ENCODE measurements at places on chromosomes 6 and 20.

DNA sequence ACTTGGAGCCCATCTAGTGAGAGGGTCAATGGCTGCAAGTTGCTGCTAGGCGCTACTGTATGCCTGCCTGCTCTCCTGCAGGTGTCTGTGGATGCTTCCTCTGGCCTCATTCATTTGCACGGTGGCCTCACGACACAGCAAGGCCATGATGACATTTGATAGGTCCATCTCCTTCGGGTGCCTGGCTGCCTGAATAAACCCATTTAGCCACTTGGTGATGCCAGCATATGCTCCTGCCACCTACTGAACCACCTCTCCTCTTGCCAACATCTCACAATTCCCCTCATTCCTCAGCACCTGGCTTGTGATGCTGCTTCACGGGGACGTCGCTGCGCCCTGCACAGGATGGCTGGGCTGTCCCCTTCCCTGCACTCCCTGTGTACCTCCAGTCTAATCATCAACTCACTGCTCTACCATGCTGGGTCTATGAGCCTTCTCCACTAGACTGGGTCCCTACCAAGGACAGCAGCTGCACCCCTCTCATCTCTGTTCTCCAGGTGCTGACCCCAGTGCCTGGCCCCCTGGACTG is 51.1 kb downstream of the AGPAT4 start:
- no peak for DNase-seq

DNA sequence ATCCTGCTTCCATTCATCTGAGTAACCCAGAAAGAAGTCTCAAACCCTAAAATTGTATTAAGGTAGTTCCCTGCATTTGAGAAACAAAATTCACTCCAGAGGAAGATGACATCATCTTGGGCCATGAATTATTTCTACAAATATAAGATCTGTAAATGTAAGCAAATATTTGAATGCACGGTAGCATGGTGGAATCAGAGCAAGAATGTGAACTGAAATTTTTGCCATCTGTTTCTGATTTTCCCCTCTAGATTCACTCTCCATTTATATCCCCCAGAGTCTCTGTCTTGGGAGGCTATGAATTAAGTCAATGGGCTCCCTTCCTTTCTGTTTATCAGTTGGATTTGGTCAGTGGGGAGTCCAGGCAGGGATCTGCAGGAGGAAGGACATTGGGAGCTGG is 5.8 kb upstream of the MAP3K5 start:
- no peak for DNase-seq

GRCh38 chr20:34771680-34772081 is 53.8 kb downstream of the NCOA6 start:
- DNase-seq, result no peak

DNA sequence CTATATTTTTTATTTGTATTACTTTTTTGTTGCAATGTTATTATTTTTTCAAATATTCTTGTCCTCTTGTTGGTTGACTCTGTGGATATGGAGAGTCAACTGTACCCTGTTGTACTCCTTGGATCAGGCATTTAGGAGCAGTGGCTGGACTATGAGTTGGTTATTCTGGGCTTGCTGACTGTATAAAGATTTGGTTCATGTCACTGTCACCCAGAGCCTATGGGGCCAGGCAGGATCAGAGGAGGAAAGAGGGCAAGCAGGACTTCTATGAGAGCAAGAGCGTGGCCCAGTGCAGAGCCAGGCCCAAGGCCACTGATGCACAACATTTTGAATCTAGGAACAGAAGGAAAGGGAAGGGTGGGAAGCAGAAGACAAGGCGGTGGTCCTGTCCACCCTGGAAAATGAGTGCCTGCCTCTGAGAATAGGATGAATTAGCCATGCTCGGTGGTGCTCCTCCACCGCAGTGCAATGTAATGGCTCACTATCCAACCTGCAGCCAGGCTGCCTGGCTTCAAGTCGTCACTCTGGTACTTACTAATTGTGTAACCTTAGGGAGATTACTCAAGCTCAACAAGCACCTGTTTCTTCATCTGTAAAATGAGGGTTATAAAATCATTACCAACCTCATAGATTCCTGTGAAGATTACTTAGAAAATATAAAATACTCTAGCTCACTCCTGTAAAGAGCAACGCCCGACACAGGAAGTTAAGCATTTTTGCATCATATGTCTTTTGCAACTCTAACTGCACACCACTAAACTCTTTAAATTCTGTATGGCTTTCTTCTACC is 192.1 kb downstream of the KCNQ5 start:
- DNase-seq, result no peak

DNA sequence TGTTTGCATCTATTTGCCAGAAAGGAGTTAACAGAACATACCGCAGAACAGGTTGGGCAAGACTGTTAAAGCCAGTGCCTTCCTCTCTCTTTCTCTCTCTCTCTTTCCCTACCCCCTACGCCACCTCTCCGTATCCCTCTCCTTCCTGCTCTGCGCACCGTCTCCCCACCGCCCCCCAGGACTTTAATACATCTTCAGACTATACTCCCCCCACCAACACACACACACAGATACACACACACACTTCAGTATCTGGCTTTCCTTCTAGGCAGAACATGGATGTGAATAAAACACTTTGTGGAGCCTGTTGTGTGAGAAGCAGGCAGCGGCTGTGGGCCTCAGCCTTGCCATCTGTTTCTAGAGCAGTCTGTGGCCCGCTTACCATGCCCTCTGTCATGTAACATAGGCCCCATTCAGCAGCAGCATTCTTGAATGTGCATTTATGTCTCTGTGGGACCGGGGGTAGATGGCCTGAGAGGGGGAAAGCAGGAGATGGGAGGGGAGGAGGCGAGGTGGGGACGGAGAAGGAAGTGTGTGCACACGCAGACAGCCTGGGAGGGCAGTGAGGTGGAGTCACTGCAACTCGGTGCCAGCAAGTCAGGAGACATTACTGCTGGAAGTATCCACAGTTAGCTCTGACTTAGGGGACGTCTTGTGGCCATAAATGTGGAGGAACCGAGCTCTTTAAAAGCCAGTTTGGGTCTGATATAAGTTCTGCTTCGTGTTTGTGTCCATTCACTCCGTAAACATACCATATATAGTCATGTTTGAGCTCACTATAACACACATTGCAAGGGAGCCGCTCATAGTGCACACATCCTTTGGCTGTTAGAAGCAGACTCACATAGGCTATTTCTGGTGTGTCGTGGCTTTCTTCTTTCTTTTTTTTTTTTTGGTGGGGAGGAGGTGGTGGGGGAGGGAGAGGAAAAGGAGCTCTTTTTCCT is 38.4 kb downstream of the RREB1 start:
- DNase-seq, result no peak

- peak; percentile 47 for DNase-seq
These were observed 485 bp downstream of the TGIF2 start for GRCh38 chr20:36573798-36574365.

- no peak for DNase-seq
These were observed 79.8 kb upstream of the TRDN start for GRCh38 chr6:123716506-123716905.

GRCh38 chr6:158907931-158908330 is 88.8 kb upstream of the EZR start:
- DNase-seq, result no peak

DNA sequence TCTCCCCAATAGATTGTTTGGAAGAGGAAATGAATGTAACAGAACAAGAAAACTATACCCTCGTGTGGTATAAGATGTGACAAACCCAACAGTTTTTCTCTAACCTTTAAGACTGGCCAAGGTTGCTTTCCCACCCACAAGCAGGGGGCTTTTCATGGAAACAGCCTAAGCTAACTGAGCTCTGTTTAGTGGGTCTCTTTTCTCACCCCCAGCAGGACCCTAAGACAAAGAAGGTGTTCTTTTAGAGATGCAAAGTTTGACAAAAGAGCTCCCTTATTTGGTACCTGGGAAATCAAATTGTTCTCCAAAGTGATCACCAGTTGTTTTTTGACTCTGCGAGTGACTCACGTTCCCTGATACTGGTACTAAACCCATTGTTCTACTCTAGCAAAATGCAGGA is 59.1 kb downstream of the MBOAT1 start:
- DNase-seq, result no peak

- no peak for DNase-seq
These were observed 207.5 kb downstream of the SYNDIG1 start for GRCh38 chr20:24676978-24677370.

DNA sequence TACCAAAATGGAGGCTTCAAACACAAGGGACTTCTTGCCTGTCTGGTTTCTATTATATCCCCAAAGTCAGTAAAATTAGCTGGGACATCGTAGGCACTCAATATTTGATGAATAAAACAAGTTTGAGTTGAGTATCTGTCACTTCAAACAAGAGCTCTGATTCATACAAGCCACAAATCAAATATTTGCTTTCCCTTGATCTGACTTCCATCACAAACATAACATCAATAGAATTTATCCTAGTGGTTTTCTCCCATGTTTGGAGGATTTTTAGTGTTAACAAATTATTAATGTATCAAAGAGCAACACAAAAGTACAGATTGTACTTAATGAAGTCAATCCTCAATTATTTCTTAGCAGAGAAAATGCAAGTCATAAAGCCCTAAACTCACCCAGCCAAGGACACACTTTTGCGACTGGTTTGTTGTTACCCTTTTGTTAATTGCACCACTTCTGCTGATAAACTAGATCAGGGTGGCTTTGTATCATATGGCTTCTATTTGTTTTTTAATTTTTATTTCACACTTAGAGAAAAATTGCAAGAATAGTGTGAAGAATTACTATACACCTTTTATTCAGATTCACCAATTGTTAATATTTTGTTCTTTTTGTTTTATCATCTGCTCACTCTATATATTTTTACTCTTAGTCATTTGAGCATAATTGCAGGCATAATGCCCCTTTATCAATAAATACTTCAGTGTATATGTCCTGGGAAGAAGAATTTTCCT is 117.4 kb upstream of the PRDM1 start:
- no peak for DNase-seq

DNA sequence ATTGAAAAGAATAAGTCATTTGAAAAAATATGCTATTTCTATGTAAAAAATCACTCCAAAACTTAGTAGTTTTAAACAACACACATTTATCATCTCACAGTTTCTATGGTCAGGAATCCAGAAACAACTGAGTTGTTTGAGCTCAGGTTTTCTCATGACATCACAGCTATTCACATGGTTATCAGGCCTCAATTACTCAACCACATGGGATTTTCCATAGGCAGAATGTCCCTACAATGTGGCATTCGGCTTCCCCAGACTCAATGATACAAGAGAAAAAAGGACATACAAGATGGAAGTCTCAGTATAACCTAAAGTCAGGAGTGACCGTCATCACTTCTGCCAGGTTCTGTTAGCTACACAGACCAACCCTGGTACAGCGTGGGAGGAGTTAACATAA is 3.4 kb upstream of the SLC35D3 start:
- no peak for DNase-seq

- peak; percentile 84 for DNase-seq
These were observed at the start of gene PRIM2 for GRCh38 chr6:57317060-57317943. TSS of gene PRIM2 (plus strand) at chr6:57317630. CDS start at chr6:57318446, 816 bp downstream.

GRCh38 chr6:32982702-32983492 is 14.5 kb downstream of the BRD2 start:
- no peak for DNase-seq

GRCh38 chr6:108720827-108721226 is 127.4 kb upstream of the ARMC2 start:
- no peak for DNase-seq

DNA sequence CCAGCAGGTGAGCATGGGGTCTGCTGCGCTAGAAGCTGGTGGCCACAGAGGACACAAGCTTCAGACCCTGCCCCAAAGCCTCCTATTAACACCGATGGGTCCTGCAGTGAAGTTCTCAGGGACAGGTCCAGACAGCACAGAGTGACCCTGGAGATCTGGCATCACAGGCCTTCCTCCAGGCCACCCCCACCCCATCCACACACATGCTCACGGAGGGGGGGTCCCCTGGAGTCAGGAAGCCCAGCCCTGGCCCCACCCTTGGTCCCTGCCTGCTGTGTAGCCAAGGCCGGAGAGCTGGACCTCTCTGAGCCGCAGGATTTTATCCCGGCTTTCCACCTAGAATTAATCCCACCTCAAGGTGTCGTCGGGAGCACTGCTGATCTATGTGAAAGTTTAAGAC is 167.3 kb downstream of the TAF4 start:
- DNase-seq, result no peak

DNA sequence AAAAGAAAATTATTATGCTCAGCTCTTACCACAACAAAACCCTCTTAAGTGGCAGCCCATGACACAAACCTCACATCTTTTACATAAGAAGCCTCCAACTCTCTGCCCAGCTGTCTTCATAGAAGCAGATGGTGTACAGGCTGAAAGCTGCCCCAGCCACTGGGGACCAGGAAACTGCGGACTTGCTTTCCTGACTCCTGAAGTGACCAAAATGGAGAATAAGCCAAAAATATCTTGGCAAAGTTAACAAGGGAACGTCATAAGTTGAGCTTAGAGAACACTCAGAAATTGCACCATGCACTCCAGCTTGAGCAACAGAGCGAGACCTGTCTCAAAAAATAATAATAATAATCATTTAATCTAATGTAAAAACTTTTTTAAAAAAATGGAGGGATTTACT is 160.3 kb upstream of the CDYL start:
- peak; percentile 27 for DNase-seq

DNA sequence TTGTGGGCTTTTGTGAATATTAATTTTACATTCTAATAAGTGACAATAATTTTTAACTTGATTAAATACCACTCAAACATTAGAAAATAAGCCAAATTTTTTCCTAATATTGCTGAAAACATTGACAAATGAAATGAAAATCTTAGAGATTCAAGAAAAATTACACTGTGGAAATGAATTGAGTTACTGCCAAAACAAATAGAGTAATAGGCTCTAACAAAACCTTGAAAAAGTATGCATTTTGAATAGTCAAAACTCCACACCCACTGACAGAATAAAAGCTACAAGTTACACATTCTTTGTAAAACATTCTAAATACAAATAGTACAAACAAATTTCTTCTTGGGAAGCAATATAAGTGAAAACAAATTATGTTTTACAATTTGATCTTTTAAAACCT is 5.9 kb downstream of the TBX18 start:
- no peak for DNase-seq

- no peak for DNase-seq
These were observed 19.8 kb upstream of the TREM1 start for GRCh38 chr6:41306187-41306854.

GRCh38 chr6:110814102-110815014 is 911 bp downstream of the CDK19 start:
- peak; percentile 65 for DNase-seq

DNA sequence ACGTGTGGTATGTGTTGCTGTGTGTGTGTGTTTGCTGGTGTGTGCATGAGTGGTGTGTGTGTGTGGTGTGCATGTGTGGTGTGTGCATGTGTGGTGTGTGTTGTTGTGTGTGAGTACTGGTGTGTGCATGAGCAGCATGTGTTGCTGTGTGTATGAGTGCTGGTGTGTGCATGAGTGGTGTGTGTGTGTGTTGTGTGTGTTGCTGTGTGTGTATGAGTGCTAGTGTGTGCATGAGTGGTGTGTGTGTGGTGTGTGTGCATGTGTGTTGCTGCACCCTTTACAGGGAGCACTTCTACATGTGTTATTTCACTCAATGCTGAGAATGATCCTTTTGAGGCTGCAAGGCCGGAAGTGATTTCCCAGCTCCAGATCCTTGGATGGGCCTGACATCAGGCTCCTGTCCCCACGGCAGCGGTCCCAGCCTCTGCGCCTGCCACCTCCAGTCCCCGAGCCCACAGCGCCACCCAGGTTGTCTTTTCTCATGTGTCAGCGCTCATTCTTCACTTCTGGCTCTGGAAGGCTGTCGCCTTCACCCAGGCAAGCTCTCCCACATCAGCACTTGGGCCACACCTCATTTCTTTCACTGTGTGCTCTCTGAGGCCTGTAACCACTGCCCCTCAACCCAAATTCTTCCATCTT is 2.6 kb downstream of the NPEPL1 start:
- no peak for DNase-seq
